ENCODE measurements at places on chromosomes 12 and 14. TPM values are rescaled to one million over a fixed set of nuclear protein-coding genes. Genes with fewer than 3 reads are reported as not detected.

The ANKRD33 gene
- total RNA-seq = not detected

- no peak for DNase-seq
- no peak overlapping the region for H3K4me3 ChIP-seq
- H3K27ac ChIP-seq = no peak overlapping the region
- H3K36me3 ChIP-seq = no peaks in the 10 kb centered on the region
Observed at GRCh38 chr12:54166567-54167499, 22.0 kb downstream of the SMUG1 start.

- H3K4me1 ChIP-seq = peaks cover 24% of the 10 kb centered on the region
- no peak for DNase-seq
Observed at GRCh38 chr12:49672301-49673217, 34.6 kb downstream of the FMNL3 start.

GRCh38 chr12:19916196-19916753, 452.1 kb upstream of the PDE3A start:
- H3K27ac ChIP-seq = no peak overlapping the region
- no peaks in the 10 kb centered on the region for H3K36me3 ChIP-seq
- no peaks in the 10 kb centered on the region for H3K27me3 ChIP-seq
- no peak for DNase-seq

DNA sequence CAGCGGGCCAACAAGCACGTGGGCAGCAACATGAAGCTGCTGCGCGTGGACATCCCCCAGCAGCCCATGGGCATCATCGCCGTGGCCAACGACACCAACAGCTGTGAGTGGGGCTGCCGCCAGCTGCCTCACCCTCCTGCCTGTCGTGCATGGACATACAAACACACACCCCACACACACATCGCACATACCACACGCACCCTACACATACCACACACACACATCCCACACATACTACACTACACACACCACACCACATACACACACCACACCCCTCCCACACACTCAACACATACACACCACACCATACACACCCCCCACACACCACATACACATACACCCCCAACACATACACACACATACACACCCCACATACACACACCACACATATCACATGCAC, 25.2 kb upstream of the NXPH4 start:
- no peak overlapping the region for H3K4me3 ChIP-seq
- peaks cover 98% of the 10 kb centered on the region for H3K36me3 ChIP-seq

GRCh38 chr12:17060260-17060659, 454.3 kb upstream of the LMO3 start:
- H3K36me3 ChIP-seq = no peaks in the 10 kb centered on the region
- no peak for DNase-seq
- no peaks in the 10 kb centered on the region for H3K4me1 ChIP-seq
- no peak overlapping the region for H3K4me3 ChIP-seq

DNA sequence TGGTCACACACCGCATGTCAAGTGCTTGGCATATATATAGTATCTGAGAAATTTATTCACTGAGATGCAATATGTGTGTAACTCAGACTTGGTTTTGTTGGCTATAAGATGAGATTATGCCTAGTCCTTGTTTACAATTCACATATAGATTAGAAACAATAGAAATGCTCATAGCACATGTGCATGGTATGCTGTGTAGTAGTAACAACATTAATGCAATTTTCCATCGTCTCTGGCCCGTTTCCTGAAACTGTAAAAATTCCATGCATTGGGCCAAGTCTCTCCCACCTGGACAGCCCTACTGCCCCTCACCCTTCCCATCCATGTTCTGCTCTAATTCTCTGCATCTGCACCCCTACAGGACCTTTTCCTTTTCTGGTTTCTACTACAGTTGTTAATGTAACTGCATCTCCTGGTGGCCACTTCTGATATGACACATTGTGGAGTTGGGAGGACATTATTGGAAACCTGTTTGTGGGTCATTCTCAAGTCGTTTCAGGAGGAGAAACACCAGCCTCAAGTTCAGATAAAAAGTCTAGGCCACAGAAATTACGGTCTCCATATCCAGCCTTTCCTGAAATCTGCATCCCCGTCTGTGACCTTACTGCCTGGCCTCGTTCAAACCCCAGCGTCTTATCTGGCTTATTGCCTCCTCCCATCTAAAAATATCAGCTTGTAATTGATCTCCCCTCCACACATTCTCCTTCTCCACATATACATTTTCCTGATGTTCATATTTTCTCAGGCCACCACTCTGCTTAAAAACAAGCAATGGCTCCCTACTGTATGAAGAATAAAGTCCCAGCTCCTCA, 37.5 kb downstream of the EMP1 start:
- H3K27ac ChIP-seq = no peak overlapping the region
- no peaks in the 10 kb centered on the region for H3K4me1 ChIP-seq
- no peaks in the 10 kb centered on the region for H3K27me3 ChIP-seq
- DNase-seq = peak; percentile 34
- H3K36me3 ChIP-seq = no peaks in the 10 kb centered on the region

DNA sequence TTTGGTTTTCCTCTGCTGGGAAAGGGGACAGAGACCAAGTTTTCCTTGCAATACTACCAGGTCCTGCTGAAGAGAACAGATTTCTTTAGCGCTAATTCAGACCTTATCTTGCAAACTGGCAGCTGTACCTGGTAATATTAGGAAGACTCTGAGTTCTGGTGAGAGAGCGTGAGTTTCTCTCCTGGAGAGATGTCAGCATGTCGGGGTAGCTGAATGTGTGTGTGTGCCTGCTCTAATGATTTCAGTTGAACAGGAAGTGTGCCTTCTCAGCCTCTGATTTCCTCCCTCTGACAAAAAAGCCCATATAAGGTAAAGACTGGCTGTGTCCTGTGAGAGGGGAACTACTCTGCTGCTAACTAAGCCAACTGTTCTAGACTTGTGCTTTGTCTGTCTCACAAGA, 10.3 kb upstream of the ERP27 start:
- peaks cover 36% of the 10 kb centered on the region for H3K4me1 ChIP-seq
- no peak overlapping the region for H3K4me3 ChIP-seq
- no peak overlapping the region for H3K27ac ChIP-seq
- H3K27me3 ChIP-seq = no peaks in the 10 kb centered on the region
- no peak for DNase-seq

- no peaks in the 10 kb centered on the region for H3K4me1 ChIP-seq
- no peak overlapping the region for H3K27ac ChIP-seq
- no peak for DNase-seq
- H3K4me3 ChIP-seq = no peak overlapping the region
- no peaks in the 10 kb centered on the region for H3K36me3 ChIP-seq
- H3K27me3 ChIP-seq = no peaks in the 10 kb centered on the region
Observed at GRCh38 chr12:98294051-98294805, 221.2 kb upstream of the TMPO start.

The AQP2 gene
- not detected for total RNA-seq

- H3K36me3 ChIP-seq = no peaks in the 10 kb centered on the region
- no peaks in the 10 kb centered on the region for H3K4me1 ChIP-seq
- no peaks in the 10 kb centered on the region for H3K27me3 ChIP-seq
- peak; percentile 7 for DNase-seq
Observed at GRCh38 chr12:25458047-25458552, 95.0 kb downstream of the LMNTD1 start.

DNA sequence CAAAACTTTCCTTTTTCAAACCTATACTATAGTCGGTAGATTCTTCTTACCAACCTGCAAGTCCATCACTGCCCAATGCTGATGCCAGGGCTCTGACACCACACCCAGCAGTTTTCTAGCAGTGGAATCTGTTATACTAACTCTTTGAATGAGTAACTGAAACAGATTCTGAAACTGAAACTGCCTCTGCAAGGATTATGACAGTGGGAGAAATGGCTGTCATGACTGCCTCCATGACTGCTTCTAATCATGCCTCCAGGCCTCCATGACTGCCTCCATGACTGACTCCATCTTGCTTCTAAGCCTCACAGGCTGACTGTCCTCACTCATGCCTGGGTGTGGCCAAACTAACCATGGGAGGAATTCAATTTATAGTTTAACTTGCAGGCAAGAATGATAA, 29.4 kb upstream of the OXA1L start:
- no peaks in the 10 kb centered on the region for H3K4me1 ChIP-seq
- no peak overlapping the region for H3K27ac ChIP-seq
- no peak overlapping the region for H3K4me3 ChIP-seq
- peaks cover 5% of the 10 kb centered on the region for H3K27me3 ChIP-seq
- H3K36me3 ChIP-seq = no peaks in the 10 kb centered on the region
- DNase-seq = no peak

The FOXN4 gene
- total RNA-seq = 0.11 TPM

GRCh38 chr12:53728206-53728605, 954 bp upstream of the CALCOCO1 start:
- no peak overlapping the region for H3K27ac ChIP-seq
- peaks cover 5% of the 10 kb centered on the region for H3K36me3 ChIP-seq
- peak overlapping the region; percentile 64 for H3K4me3 ChIP-seq

- H3K4me3 ChIP-seq = no peak overlapping the region
- no peaks in the 10 kb centered on the region for H3K4me1 ChIP-seq
- H3K27me3 ChIP-seq = 0 out of 2 replicates have a peak, but pooled peaks cover 1% of the 10 kb centered on the region
- no peak for DNase-seq
Observed at GRCh38 chr14:20982646-20983369, 7.0 kb upstream of the METTL17 start.
